Dermis blood vessel endothelial cell (primary cell): ENCODE measurements at places on chromosomes 7 and 10.
A peak's percentile ranks its signal among the peaks of the same experiment; 100 is the strongest.

DNA sequence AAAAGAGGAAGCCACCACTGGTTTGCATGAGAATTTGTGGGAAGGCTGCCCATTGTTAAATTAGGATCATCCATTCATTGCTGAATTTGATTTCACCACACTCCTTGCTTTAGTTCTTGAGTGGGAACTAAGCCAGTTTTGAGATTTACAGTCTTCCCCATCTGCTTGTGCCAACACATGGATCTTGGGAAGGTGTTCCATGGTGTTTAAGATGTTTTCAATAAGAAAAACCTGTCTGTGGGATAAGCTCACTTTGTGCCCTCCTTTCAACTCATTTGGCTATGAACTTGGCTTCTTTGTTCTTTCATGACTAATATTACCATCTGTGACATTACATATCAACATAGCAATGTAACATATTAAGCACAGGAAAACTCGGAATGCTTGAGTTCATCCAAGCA, 73.2 kb downstream of the INHBA start:
- DNase-seq = peak; percentile 26

DNA sequence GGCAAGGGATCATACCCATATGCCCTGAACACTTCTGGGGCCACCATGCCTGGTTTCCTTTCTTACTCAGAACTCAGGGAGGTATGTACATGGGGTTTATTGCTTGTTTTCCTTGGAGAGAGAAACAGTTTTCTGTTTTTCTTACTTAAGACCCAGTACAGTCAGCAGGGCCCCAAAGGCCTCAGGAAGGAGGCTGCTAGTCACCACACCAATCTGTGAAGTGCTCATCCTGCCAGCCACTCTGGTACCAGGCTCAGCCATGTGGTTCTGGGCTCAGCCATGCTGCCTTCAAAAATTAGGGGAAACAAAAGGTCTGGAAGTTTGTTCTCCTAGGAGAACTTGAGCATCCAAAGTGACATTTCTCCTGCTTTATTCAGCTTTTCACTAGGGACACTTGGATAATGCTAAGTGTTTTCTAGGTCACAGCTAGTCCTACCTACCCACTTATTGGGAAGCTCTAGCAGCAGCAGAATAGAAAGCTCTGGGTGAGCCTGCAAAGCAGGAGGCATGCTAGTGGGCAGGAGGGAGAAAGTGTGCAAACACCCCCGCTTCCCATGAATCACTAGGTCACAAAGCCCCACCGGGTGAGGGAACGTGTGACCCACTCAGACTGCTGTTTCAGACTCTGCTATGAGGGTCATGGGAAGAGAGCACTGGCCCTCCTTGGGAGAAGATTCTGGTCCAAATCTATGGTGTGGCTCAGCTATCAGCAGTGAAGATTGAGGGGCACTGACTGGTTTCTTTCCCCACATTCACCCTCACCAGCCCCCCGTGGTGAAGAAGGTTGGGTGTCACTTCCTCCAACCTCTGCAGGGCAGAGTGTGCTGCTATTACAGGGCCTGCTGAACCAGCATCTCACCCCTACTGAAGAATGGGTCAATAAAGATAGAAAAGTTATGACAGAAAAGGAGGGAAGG, 23.9 kb downstream of the NUDCD3 start:
- DNase-seq = peak; percentile 51

DNA sequence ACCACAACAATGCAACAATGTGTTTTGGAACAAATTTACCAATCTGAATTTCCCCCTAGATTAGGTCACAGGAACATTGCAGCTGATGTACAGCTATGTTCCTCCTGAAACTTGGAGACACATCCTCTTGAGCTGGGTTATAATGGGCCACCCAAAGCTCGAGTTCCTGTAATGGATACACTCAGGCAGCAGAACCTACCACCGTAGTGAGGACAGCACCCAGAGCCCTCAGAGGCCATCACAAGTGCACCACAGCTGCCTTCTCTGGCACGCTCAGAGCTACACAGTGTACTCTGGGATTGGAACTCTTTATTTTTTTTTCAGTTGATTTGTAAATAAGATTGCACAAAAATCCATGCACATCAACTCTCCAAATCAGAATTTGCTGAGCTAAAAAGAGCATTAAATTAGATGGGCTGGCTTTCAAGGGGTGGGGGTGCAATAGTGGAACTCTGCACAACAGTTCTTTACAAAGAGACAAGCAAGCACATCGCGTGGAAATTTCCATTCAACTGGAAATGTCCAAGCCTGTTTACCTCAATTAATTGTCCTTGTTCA, 56.7 kb downstream of the EGFR start:
- no peak for DNase-seq

DNA sequence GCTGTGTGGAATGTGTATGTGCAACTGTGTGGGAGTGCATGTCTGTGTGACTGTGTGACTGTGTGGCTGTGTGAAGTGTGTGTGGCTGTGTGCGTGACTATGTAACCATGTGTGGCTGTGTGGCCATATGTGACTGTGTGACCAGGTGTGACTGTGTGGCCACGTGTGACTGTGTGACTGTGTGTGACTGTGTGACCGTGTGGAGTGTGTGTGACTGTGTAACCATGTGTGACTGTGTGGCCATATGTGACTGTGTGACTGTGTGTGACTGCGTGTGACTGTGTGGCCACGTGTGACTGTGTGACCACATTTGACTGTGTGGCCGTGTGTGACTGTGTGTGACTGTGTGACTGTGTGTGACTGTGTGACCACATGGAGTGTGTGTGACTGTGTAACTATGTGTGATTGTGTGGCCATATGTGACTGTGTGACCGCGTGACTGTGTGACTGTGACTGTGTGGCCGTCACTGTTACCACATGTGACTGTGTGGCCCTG, 502.9 kb downstream of the DNAJB6 start:
- DNase-seq = no peak

DNA sequence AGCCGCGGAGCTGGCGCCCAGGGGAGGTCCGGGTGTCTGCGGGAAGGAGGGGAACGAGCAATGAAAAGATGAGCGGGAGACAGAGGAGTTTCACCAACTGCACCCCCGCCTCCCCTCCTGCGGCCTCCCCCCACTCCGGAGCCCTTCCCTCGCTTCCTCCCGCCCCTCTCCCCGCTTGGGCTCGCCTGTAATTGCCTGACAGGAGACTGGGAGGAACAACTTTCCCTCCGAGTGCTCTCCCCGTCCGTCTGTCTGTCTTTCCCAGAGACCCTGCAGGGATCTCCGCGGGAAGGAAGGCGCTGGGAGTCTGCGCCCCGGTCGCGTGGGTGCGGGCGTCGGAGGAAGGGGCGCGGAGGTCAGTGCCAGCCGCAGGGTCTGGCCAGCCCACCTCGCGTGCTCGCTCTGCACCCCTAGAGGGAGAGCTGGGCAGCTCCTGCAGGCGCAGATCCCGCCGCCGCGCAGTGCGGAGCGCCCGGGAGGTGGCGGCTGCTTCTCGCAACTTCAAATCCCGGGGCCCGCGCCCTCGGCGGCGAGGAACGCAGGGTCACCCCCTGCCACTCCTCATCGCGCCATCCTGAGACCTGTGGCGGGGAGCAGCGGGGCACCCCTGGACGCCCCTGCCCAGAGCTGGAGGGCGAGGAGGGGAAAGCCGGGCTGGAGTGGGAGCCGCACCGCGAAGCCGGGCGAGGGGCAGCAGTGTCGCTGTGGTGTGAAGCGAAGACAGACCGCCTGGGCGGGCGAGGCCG, 511 bp upstream of the NRP1 start:
- peak; percentile 89 for DNase-seq

DNA sequence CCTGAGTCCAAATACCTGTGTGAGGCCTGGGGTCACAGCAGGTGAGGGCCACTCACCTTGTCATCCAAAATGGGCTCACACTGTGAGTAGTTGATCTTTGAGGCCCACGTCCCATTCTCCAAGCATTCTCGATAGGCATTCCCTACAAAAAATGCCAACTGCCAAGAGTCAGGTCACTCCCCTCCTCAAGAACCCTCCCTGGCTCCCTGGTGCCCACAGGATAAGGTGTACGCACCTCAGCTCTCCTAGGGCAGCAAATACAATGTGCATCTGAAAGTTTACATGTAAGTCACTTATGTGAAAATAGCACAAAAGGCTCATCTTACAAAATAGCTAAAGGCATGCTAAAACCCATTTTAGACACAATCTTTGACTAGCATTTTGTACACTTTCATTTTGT, 15.1 kb downstream of the CRHR2 start:
- no peak for DNase-seq

DNA sequence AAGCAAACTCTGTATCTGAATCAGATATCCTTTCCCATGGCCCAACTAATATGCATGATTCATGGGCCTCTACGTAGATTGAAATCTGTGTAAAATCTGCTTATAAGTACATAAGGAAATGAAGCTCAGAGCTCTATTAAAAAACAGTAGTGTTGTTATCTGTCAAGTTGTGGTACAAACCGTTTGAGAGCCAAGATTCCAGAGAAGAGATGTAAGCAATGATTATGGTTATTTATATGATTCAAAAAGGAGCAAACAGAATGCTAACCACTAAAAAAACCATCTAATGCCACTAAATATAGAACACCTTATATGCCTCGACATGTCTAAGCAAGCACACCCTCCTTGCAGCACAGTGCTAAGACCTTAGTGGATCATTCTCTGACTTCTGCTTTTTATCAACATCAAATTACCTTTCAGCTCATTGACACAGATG, 26.6 kb downstream of the RPP38 start:
- peak; percentile 53 for DNase-seq

DNA sequence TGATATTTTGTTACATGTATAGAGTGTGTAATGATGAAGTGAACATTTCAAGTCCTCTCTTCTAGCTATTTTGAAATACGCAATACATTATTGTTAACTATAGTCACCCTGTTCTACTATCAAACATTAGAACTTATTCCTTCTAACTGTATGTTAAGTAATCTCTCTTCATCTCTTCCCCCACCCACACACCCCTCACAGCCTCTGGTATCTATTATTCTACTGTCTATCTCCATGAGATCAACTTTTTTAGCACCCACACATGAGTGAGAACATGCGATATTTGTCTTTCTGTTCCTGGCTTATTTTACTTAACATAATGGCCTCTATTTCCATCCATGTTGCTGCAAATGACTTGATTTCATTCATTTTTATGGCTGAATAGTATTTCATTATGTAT, 57.7 kb upstream of the EGR2 start:
- no peak for DNase-seq
